ENCODE measurements at places on chromosomes 12 and 14. TPM values are rescaled to one million over a fixed set of nuclear protein-coding genes. Genes with fewer than 3 reads are reported as not detected.

Gene SSTR1
- total RNA-seq: 14.8 TPM

Gene LPCAT3
- 6.6 TPM for total RNA-seq

Gene DDX51
- total RNA-seq: 7.6 TPM

Gene RNASE1
- 9.2 TPM for total RNA-seq

Gene IL22
- total RNA-seq: not detected

Gene ENTPD5
- total RNA-seq: 6.4 TPM

Gene CATSPERB
- 3.7 TPM for total RNA-seq
